Endothelial cell of umbilical vein (primary cell): ENCODE measurements at places on chromosomes 11 and 22. TPM values are rescaled to one million over a fixed set of nuclear protein-coding genes. Genes with fewer than 3 reads are reported as not detected.

PLAAT5 gene
- total RNA-seq, result not detected in 2 replicates

BATF2 gene
- total RNA-seq, result 0.75 and 0.81 TPM in 2 replicates

ALG12 gene
- 14.6 and 20.9 TPM in 2 replicates for total RNA-seq

E2F8 gene
- 16.5 and 19.1 TPM in 2 replicates for total RNA-seq

KAT5 gene
- total RNA-seq, result 48.8 and 50.2 TPM in 2 replicates

SYT7 gene
- total RNA-seq, result 0.55 and 0.78 TPM in 2 replicates

CCS gene
- 37.2 and 38.7 TPM in 2 replicates for total RNA-seq

EXPH5 gene
- 0.09 TPM in 1 of 2 replicates, not detected in the other for total RNA-seq

OR51I1 gene
- total RNA-seq, result not detected in 2 replicates

SAA4 gene
- not detected in 2 replicates for total RNA-seq

MYBPC3 gene
- total RNA-seq, result not detected in 2 replicates

MUC5AC gene
- total RNA-seq, result not detected in 2 replicates

MS4A4A gene
- total RNA-seq, result not detected in 2 replicates

TYR gene
- total RNA-seq, result not detected in 2 replicates

ANGPTL5 gene
- total RNA-seq, result not detected in 2 replicates

MICAL2 gene
- 200 and 222 TPM in 2 replicates for total RNA-seq

SPDYC gene
- not detected in 2 replicates for total RNA-seq

TNNT3 gene
- not detected in 2 replicates for total RNA-seq

UCP3 gene
- total RNA-seq, result 1.3 and 1.4 TPM in 2 replicates

CALCB gene
- total RNA-seq, result not detected in 2 replicates

HSPB2 gene
- not detected in 2 replicates for total RNA-seq

OR2D2 gene
- 0.31 and 1.2 TPM in 2 replicates for total RNA-seq

CNGA4 gene
- total RNA-seq, result not detected in 2 replicates

GSC2 gene
- not detected in 2 replicates for total RNA-seq

BIK gene
- 0.49 TPM in 1 of 2 replicates, not detected in the other for total RNA-seq

CFL1 gene
- 1,783 and 1,844 TPM in 2 replicates for total RNA-seq

PLXNB2 gene
- 134 and 139 TPM in 2 replicates for total RNA-seq

WNT7B gene
- not detected in 2 replicates for total RNA-seq

PPP2R1B gene
- 42.7 and 50.8 TPM in 2 replicates for total RNA-seq

ANO5 gene
- 0.46 and 1.3 TPM in 2 replicates for total RNA-seq

ARVCF gene
- 105 and 109 TPM in 2 replicates for total RNA-seq

OMP gene
- total RNA-seq, result 0.76 and 0.80 TPM in 2 replicates

SULT4A1 gene
- 0.14 TPM in 1 of 2 replicates, not detected in the other for total RNA-seq
